ENCODE measurements at places on chromosomes 3 and 15. TPM values are rescaled to one million over a fixed set of nuclear protein-coding genes. Genes with fewer than 3 reads are reported as not detected.

- no peak for DNase-seq
Observed at GRCh38 chr3:64354221-64354620, 129.0 kb upstream of the PRICKLE2 start.

HYPK gene
- 7.1 TPM for total RNA-seq

DNA sequence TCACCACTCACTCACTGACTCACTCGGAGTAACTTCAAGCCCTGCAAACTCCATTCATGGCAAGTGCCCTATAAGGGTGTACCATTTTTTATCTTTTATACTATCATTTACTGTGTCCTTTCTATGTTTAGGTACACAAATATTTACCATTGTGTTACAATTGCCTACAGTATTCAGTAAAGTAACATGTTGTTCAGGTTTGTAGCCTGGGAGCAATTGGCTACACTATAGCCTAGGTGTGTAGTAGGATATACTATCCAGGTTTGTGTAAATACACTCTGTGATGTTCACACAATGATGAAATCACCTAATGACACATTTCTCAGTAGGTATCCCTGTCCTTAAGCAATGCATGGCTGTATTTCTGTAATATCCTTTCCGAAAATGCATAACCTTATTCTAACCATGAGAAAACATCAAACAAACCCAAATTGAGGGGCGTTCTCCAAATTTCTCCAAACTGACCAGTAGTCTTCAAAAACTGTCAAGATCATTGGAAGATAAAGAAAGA, 17.9 kb upstream of the CNOT10 start:
- DNase-seq, result no peak

IQCB1 gene
- total RNA-seq, result 30.7 TPM

GRCh38 chr15:90769375-90769774, 52.2 kb downstream of the BLM start:
- no peak for DNase-seq

DNA sequence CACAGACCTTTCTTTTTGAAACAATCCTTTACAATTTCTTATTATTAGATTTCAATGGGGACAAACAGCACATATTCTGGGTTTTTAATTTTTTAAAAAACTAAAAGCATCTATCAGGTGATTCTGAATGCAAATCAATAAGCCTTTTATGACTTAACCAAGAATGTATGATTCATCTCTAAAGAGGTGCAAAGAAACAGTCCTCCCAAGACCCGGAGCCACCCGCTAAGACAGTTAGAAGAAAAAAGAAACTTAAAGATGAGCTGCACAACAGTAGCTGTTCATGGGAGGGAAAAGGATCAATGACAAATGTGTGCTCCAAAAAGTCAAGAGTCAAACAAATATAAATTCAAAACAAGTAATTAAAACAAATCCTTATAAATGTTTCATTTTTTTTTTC, 319.5 kb downstream of the THSD4 start:
- DNase-seq, result no peak

DNA sequence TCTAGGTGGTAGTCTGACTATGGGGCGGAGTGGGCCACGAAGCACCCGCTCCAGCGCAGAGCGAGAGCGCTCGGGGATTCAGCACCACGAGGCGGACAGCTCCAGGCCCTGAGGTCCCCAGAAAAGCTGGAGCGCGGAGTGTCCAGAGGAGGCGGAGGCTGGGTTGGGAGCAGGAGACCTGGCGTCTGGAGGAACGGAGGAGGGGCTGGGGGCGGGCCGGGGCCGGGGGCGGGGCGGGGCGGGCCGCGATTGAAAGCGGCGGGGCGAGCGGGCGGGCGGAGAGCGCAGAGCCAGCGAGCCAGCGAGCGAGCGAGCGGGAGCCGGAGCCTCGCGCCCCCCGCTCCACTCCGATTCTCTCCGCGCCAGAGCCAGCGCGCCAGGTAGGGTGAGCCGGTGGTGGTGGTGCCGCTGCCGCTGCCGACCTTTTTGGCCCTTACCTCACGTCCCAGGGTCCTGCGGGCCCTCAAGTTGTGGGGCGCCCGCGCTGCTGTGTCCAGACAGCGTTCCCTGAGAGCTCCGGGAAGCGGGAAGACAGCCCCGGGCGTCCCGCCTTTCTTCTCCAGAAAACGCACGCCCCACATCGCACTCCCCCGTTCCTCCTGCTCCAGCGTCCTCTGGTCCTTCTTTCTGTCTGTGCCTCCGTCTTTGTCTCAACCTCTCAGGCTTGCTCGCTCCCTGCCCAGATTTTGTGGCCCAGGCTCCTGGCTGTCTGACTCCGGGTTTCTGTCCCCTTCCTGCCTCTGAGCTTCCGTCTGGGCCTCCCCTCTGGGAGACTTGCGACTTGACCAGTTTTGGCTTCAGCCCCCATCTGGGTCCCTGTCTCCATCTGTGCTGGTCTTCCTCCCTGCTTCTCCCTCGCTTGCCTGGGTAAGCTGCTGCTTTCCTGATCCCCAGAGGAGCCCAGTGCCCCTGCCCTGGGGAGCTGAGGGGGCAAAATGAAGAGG, at the start of gene GRM2:
Gene GRM2, plus strand, starts transcription at position 281 of the 944 bp plus-strand sequence. CDS start 1,916 bp downstream, outside the sequence.
- DNase-seq, result peak; percentile 95

GRCh38 chr3:124467980-124468902, 262.0 kb upstream of the UMPS start:
- DNase-seq, result peak; percentile 60

- no peak for DNase-seq
Observed at GRCh38 chr15:27087651-27088583, 116.9 kb downstream of the GABRG3 start.

ATP13A5 gene
- 1.1 TPM for total RNA-seq

PRRT3 gene
- total RNA-seq, result 2.1 TPM

All from lung (tissue), 17 donors.